ENCODE measurements at places on chromosomes 3 and 15.

DNA sequence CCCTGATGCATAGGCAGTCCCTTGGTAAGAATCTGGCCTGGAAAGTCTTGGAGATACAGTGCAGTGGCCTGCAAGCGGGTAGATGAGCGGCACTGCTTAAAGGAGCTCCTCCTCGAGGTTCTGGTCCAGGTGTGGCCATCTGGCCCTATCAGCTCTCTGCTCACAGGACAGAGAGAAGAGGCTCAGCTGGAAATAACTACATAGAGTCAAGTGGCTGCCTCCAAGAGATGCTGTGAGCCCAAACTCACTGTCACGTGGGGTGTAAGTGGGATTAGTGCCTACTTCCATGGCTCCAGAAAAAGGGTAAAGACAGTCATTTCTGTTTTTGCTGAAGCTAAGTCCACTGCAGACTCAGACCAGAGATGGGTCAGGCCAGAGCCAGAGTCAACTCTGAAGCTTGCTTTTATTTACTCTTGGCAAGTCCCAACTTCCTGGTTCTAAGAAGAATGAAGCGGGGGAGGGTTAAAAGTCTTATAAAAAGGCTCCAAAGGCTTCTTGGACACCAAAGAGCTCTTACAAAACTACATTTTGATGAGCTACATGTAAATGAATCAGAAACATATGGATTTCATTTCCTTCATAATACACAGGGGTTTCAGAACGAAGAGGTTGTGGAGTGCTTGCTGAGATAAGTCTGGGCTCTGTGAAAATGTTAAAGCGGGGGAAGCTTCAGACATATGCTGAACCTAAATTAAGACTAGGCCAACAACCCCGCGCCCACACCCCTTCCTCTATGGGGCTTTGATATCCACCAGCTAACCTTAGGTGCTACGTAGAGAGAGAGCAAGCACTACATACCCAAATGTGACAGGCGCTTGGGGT lies 77.1 kb downstream of the PDZRN3 start:
- DNase-seq: no peak

DNA sequence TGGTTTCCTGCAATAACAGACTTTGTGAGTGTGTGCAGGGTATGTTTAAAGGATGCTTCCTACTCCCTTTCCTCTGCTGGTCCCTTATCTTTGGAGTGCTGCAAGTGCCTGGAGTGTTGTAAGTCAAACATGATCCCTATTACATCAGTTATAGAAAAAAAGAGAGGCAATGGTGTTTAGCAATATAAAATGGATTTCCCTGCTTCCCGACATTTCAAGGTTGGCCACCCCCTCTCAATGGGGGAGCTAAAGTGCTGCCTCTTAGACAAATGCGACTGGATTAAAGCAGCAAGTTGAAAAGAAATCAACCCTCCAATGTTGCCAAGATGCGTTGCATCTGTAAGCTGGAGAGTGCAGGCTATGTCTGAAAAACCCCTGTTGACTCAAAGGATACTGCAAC lies 203.1 kb upstream of the WNT5A start:
- no peak for DNase-seq

GRCh38 chr15:84969257-84969656 lies 12.4 kb upstream of the PDE8A start:
- DNase-seq: no peak

- no peak for DNase-seq
Measured at GRCh38 chr3:52774901-52775864, 2.2 kb upstream of the ITIH1 start.
